ENCODE measurements at places on chromosomes 5 and 9.

DNA sequence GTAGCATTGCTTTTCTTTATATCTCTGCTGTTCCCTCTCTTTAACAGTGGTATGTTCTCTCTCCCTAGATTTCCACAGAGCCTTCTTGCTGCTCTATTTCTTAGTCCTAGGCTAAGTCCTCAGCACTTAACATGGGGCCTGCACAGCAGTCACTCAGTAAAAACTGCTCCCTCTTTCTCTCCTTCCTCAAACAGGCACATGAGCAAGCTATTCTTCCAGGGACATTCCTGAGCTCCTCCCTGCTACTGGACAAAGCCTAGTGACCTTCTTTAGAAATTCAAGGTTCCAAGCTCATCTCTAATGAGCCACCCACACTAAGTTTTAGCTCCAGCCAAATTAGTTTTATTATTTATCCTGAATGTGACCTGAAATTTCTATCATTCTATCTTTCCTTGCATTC is 39.5 kb downstream of the TRIM32 start:
- DNase-seq: no peak

- DNase-seq: no peak
These were observed 122.3 kb upstream of the IL12B start for GRCh38 chr5:159452480-159453167.

- DNase-seq: no peak
These were observed 191.8 kb upstream of the SMC2 start for GRCh38 chr9:103902263-103902662.

DNA sequence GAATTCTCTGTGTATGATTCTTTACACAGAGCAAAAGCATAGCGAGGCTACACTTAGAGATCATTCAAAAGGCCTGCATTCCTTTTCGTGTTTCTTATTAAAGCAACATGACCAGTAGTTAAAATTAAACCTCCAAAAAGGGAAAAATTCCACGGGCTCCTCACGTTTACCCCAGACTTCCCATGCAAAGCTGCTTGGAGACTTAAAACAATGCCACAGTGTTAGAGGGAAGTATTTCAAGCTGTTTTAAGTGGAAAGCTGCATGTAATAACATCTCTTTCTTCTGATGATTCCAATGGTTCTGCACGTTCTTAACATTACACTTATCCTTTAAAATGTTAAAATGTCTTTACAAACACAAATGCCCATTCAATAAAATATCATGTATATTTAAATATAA is 405.2 kb downstream of the SEMA5A start:
- no peak for DNase-seq

DNA sequence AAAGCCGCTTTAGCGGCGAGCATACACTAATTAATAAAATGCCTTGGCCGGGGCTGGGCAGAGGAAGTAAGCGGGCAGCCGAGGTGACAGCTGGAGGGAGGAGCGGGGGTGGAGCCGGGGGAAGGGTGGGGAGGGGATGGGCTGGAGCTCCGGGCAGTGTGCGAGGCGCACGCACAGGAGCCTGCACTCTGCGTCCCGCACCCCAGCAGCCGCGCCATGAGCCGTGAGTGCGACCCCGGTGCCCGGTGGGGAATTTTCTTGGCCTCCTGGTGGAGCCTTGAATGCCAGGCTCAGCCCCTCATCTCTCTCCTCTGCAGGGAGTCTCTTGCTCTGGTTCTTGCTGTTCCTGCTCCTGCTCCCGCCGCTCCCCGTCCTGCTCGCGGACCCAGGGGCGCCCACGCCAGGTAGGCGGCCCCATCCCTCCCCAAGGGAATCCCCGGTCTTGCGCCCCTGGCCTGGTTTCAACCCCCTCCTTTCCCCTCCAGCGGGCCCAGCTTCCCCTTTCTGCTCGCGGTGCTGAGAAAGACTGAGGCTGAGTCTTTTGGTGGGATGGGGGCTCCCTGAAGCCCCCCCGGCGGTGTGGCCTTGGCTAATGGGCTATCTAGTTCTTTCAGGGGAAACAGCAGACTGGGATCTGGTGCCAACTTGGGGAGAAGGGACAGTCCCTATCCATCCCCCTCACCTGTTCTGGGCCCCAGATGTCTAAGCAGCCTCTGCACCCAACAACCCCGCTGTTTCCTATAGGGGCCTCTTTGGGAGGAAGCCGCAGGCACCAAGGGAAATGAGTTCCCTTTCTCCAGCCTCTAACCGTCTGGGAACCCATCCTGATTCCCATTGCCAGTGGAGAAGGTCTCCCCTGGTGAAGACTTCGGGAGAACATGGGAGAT is at the start of gene PTGS1:
Gene PTGS1 (plus strand): TSS at position 156 of the 887 bp plus-strand sequence. CDS start 61 bp downstream, at position 217.
- no peak for DNase-seq

DNA sequence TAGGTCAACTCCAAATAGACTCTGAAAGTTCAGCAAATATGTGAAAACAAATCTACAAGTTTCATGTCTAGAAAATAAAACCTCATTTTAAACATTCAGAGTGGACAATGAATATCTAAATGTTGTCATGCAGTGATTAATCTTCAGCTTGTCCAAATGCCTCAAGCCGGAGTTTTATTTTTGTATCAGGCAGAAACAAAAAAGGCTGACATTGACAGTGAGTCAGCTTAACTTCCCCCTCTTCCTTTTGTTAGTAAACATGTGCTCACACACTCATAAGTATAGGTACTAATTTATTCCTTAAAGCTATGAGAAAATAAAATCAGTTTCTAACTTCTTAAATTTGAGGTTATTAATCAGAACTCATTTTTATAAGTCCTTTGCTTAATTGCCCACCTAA is 467.9 kb upstream of the DAB2 start:
- DNase-seq: no peak

DNA sequence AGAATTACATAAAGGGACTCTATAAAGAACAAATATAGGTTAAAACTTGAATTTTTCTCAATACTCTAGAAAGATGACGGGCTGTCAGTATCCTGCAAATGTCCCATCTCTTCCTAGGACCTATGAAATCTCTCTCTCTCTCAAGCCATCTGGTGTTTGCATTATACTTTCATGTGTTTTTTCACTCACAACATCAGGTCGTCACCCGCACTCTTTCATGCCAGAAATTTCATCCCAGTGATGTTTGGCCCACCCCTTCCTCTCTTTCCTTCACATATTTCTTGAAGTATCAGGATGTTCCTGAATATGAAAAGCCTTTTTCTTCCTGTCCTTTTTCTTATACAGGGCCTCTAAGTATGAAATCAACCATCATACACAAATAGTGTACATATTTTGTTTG is 63.3 kb upstream of the GAS1 start:
- no peak for DNase-seq
